ENCODE measurements at places on chromosomes 5 and 9.

- no peak for DNase-seq
Measured at GRCh38 chr5:31759925-31760324, 121.0 kb downstream of the PDZD2 start.

GRCh38 chr9:133246991-133247390 is 28.0 kb downstream of the ABO start:
- no peak for DNase-seq

DNA sequence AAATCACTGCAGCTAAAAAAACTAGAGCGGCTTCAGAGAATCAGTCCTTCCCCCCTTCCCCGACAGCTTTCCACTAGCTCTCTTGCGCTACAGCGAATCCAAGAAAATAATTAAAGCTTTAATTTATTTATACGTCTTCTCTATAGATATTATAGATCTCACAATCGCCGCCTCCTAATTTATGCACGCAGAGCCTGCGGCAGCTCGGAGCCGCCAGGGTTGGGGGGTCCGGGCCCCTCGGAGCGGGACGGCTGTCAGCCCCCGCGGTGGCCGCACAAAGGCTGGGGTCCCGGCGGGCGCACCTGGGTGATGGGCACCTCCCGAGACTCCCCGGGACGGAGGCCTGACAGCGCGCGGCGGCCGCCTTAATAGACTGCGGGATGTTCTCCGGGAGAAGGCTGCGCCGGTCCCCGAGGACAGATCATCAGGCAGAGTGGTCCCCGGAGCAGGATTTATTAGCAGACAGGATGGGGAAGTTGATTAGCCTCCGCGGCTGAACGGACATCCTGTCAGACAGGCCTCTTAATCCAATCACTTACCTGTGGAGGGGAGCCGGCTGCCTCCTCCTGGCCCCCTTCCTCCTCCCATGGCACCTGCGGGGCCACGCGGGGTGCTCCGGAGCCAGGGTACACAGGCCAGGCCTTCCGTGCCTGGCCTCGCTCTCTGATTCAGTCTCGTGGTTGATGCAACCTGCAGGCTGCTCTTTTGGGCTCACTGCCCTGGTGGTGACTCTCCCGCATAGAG is 166.8 kb downstream of the MELK start:
- no peak for DNase-seq

- no peak for DNase-seq
Measured at GRCh38 chr5:179879690-179880010, 21.0 kb upstream of the MRNIP start.

GRCh38 chr5:118776755-118777154 is 211.6 kb downstream of the DTWD2 start:
- DNase-seq = no peak

GRCh38 chr5:150299571-150300327 is 3.0 kb downstream of the ARSI start:
- DNase-seq = no peak
